ENCODE measurements at places on chromosomes 3 and 15.
A peak's percentile ranks its signal among the peaks of the same experiment; 100 is the strongest.

- DNase-seq = no peak
These were observed 100.1 kb upstream of the TPM1 start for GRCh38 chr15:62942428-62942827.

- peak; percentile 62 for DNase-seq
These were observed 146.1 kb downstream of the LRTM1 start for GRCh38 chr3:54781728-54782127.

GRCh38 chr3:185069037-185070030, 83.5 kb downstream of the C3orf70 start:
- peak; percentile 93 for DNase-seq

DNA sequence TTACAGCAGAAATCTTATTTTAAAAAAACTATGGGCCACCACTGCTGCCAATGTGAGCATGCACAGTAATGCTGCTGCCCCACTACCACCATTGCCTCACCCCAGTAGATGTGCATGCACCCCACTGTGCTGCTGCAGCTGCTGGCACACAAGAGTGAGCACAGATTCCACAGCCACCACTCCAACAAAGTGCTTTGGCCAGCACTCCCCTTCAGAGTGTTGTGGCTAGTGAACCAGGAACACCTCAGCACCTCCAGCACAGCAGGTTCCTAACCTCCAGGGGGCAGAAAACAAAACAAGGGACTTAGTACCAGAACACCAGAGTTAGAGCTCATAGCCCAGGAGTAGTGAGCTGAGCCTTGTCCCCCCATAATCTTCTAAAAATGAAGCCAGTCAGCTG, 629.6 kb downstream of the PYDC2 start:
- DNase-seq = peak; percentile 61

DNA sequence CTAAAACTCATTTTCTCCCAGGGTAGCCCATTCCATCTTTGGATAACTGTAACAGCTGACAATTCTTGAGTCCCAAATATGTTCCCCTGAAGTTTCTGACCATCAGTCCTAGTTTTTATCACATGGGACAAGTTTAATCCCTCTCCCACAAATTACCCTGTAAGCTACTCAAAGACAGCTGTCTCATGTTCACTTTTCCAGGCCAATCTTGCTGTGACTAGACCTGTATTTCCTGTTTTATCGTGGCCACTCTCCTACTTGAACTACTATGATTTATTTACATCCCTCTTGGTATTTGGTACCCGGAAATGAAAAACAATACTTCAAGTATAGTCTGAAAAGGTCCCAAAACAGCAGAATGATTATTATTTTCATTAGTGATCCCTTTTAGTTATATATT, 95.1 kb upstream of the MEX3B start:
- no peak for DNase-seq

DNA sequence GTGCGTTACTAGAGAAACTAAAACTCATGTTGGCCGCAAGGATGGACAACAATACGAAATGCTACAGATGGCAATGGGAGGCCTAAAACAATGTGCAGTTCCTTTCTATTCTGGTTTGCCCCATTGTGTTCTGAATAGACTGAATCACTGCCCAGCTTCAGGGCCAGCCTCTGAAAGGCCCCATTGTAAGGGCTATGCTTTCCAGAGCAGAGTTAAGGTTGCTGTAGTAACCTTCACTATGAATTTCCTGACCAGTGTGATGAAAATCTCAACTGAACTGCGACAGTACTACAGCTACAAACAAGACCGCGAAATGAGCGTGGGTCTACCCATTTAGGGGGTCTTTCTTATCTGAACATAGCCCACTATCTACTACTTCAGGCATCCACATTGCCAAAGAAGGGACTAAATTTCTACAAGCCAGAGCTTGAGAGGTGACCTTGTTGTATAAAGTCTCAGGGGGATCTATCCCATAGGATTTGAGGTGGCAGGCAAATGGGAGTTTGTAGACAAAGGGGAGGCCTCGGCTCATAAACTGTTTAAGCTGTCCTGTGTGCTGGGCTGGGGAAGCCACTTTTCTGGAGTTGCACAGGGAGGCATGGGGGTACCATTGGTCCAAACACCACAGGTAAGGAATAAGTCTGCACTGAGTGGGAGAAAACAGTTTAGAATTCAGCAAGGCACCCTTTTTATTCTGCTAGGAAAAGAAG, 80.1 kb downstream of the MYO1E start:
- DNase-seq = peak; percentile 50

DNA sequence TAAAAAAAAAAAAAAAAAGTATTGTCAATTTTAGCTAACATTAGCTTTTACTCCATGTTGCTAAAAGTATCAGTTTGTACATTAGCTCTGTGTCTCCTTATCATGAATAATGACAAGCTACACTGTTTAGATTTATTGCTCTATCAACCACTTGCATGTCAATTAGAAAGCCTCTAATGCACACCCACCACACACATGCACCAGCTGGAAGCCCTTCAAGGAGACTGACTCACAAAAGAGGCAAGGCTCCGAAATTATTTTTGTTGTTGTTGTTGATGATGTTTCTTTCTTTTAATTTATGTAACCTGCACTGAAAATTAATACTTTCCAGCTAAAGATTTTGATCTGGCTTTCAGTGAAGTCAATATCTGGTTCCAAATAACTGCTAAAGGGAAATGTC, 71.5 kb downstream of the ETFA start:
- DNase-seq = no peak

DNA sequence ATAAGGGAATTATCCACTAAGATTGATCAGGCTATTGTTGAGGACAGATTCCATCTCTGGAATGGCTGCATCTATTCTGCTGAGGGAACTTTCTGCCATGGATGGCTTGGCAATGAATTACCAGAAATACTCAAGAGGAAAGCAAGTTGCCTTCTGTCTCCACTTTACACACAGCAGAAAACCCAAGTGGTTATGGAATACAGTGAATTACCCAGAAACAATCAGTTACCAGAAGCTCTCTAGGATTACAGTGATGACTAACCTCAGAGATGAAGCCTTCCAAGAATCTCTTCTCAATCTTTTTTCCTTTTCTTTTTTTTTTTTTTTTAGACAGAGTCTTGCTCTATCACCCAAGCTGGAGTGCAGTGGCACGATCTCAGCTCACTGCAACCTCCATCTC, 183.3 kb downstream of the WDR76 start:
- DNase-seq = no peak
